Activated T-helper 2 cell treated with anti-CD3 and anti-CD28 coated beads, Interferon-gamma antibody, Interleukin-2, Interleukin-4, amounts not matched to agents 10 μg/mL and 5 μg/mL and 100 μg/mL, durations not matched to agents 14 hours and 24 hours and 36 hours (primary cell): ENCODE measurements at places on chromosomes 5 and 9.

DNA sequence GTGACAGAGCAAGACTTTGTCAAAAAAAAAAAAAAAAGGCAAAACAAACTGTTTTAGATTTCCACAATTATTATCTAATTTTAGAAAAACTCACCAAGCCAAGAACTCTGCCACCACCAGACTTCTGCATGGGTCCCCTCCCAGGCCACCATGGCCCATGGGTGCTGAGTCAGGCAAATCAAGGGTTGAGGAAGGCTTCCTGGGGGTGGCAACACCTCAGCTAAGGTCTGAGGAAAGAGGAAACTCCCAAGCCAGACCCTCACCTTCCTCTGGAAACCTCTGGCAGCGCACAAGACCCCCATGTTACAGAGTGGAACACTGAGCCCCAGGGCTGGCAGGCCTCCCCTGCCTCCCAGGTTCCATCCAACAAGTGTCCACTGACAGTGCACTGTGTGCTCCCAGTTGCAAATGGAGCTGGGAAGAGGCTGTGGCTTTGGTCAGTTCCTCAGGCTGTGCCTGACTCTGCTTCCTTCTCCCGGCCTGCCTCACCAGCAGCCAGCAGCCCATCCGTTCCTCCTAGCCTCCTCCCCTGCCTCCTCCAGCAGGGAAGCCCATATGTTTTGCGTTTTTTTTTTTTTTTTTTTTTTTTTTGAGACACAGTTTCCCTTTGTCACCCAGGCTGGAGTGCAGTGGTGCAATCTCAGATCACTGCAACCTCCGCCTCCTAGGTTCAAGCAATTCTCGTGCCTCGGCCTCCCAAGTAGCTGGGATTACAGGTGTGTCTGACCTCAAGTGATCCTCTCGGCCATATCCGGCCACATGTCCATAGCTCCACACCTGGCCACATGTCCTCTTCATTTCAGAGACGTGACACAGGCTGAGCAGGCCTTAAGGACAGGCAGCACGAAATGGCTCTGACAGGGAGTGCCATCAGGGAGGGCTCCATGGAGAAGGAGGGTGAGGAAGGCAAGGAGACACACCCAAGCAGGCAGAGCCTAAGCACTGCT is 3.5 kb upstream of the SUSD3 start:
- DNase-seq, result no peak

DNA sequence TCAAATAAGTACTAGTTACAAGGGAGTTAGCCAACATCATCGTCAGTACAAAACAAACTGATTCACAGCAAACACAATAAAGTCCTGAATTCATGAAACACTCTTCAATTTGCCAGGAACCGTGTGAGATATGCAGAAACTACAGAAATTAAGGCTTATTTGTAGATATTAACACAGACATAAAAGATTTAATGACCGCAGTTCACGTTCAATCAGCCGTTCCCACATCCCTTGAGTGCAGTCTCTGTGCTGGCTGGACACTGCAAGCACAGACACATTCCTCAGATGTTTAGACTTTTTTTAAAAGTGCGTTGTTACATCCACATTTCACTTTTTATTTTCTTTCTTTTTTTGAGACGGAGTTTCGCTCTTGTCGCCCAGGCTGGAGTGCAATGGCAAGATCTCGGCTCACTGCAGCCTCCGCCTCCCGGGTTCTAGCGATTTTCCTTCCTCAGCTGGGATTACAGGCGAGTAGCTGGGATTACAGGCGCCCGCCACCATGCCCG is 566 bp upstream of the CEP78 start:
- no peak for DNase-seq

DNA sequence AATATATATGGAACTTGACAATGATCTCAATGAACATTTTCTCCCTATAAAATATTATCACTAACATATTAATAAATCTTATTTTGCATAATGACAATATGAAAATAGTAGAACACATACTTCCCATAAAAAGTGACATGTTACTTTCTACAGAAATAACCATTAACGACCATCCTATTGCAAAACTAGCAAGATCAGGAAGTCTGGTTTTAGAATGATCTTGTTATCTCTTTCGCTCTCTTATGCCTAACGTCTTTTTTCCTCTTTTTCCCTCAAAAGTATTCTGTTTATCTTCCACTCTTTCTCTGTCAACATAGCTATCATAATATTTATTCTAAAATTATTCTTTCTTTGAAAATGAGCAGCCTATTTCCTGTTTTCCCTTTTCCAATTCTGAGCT is 21.6 kb upstream of the C5orf46 start:
- no peak for DNase-seq

DNA sequence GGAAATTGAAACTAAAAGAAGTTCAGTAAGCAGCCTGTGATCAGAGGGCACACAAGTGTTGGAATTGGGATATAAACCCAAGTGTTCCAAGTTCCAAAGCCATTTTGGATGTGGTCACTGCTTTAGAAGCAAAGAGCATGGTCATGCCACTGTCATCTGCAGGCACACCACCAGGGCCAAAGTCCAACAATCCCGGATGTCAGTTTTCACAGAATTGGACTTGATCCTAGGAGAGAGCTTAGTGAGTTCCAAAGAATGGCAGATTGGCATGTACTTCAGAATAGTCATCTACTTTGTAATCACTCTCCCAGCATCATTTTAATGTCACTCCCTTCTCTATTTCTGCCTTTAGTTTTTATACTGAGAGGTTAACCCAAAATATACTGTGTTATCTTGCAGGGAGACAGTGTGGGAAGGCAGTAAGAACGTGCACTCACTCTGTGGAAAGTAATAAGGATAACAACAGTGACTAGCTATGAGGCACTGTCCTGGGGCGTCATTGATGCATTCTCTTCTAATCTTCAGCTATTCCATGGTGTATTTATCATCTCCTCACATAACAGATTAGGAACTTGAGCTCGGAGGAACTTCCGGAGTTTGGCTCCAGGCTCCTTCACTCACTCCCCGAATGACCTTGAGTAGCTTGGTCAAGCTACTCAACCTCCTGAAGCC is 388.0 kb downstream of the ACTL7B start:
- no peak for DNase-seq

DNA sequence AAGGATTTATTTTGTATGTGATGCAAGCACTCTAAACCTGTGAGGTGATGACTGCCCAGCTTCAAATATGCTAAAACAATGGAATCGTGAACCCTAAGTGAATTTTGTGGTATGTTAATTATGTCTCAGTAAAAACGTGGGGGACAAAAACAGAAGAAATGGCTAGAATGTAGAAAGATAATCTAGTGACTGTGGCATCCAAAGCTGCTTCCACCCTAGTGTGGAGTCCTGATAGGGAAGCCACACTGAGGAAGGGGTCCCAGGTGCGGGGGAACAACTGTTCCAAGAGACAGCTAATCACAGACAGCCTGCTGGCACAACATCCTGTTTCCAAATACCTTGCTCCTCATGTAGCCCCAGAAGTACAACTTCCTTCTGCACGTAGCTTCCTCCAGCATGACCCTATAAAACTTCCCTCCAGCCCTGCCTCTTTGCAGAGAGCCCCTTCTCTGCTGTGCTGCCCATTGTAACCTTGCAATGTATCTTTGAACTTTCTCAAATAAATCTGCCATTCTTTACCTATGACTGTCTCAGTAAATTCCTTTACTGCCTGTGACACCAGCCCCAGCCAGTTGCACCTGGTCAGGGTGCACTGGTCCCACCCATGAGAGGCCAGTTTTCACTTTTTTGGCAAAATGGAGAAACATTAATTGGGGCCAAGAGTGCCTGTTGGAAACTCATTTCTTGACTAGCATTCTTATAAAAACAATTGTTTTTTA is 4.9 kb downstream of the GMCL2 start:
- DNase-seq, result no peak

GRCh38 chr5:123700624-123701287 is 188.8 kb downstream of the CSNK1G3 start:
- no peak for DNase-seq

DNA sequence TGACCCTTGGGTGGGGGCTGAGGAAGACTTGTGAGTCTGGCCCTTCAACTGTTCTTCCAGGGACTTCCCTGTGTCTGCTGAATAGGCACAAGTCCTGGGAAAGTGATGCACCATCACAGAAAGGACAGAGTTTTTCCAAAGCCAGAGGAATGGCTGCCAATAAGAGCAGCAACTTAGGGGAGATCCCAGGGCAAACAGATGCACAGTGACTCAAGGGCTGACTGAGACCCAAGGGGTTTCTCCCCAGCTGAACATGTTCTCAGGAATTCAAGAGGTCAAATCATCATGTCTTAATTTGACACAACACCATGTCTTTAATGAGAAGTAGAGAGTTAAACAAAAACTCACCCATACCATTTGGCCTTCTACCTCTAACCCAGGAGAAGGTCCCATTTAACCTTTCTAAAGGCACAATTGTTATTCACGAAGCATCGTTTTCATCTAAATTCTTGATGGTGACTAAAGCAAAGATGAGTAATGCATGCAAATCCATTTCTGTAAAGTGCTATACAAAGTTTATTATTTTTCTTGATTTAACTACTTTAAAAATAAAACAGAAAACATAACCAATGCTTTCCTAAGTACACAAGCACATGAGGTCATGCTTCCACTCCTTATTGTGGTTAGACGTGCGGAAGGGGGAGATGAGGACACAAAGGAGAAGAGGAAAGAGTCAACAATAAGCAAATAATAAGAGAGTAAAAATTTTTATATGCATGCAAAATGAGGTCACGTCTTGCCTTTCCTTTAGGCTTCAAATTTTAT is 324.1 kb downstream of the PLK2 start:
- DNase-seq, result no peak

GRCh38 chr5:76082772-76083554 is at the start of gene SV2C:
Gene SV2C (plus strand): TSS chr5:76083383. CDS start chr5:76131751, 48,368 bp downstream.
- DNase-seq, result peak; percentile 23

GRCh38 chr5:121968910-121969607 is 7.3 kb downstream of the SRFBP1 start:
- no peak for DNase-seq

DNA sequence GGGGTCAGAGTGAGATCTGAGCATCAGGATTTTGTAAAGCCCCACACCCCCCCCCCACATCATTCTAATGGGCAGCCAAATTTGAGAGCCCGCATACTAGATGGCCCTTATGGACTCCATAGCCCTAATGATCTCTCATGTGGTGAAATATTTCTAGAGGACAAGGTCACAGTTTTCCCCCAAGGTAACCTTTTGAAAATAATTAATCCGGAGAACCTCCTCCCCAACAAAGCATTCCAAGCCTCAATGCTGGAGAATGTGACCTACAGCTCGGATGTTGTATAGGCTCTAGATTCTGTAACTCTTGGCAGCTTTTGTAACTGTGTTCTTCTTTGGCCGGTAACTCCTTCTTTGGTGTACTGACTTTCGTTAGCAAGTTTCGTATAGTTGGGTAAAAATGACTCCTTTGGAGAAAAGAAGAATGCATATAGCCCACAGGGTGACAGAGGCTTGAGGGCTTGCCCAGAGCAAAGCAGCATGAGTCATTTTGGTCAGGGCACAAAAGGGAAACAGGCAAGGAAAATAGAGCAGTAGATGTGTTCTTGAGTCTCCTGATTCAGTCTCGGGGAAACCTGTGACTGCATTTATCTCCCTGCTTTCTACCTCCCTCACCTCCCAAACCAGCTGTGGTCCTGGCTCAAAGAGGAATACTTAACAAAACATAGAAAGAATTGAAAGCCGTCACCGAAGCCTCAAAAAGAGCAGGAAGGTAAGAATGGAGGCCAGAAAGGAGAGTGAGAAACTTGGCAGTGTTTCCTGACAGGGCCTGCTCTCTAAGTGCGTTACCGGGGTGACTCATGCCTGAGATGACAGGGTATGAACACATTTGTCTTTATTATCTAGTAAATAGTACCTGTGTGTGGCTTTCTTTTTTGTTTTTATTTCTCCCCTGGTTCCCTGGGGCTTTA is 6.6 kb upstream of the XPA start:
- DNase-seq, result no peak

DNA sequence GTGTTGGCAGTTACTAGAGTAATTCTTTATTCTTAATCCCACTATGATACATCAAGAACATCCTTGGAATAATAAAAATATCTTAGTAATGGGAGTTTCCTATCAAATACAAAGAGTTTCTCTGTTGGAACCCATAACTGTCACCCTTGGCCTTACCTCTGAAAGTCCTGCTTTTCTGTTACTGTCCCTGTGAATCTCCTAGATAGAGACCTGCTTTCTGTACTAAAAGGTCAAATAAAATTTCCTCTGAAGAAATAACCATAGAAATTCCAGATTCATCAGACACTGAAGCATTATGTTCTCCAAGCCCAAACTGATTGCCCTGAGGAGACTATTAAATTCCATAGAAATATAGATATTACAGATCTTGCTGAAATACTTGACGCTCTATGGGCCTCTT is 63.0 kb downstream of the KCNV2 start:
- DNase-seq, result no peak

- no peak for DNase-seq
These were observed 27.3 kb upstream of the SHB start for GRCh38 chr9:38096238-38096805.

GRCh38 chr5:3324421-3325101 is 271.1 kb upstream of the IRX1 start:
- DNase-seq, result no peak
